ENCODE measurements at places on chromosomes 7 and 10.

GRCh38 chr10:11684717-11685645 lies 57.2 kb upstream of the ECHDC3 start:
- no peak for DNase-seq

DNA sequence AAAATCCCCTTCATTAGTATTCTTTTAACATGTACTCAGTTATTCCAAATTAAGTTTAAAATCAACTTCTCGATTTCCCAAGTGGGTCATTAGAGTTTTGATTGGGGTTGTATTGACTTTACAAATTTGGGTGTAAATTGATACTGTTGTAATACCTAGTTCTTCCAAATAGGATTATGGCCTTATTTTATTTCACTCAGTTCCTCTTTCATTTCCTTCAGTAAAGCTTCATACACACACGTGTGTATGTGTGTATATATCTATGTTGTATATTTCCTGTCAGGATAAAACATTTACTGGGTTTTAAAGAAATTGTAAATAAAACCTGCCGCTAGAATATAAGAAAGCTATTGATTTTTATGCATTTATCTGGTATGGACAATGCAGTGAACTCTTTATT lies 15.9 kb downstream of the YME1L1 start:
- DNase-seq = no peak

GRCh38 chr7:56495165-56495564 lies 378.9 kb upstream of the NUPR2 start:
- DNase-seq = no peak

GRCh38 chr10:131584287-131584686 lies 272.8 kb upstream of the TCERG1L start:
- DNase-seq = no peak

GRCh38 chr10:15346440-15347141 lies 24.5 kb downstream of the FAM171A1 start:
- no peak for DNase-seq

GRCh38 chr10:94293354-94293753 lies 69.4 kb downstream of the NOC3L start:
- no peak for DNase-seq
